NCI-H2029 (cell line): ENCODE measurements at places on chromosomes 12 and 14.

- DNase-seq = no peak
These were observed 70.0 kb downstream of the FLRT2 start for GRCh38 chr14:85599939-85600338.

DNA sequence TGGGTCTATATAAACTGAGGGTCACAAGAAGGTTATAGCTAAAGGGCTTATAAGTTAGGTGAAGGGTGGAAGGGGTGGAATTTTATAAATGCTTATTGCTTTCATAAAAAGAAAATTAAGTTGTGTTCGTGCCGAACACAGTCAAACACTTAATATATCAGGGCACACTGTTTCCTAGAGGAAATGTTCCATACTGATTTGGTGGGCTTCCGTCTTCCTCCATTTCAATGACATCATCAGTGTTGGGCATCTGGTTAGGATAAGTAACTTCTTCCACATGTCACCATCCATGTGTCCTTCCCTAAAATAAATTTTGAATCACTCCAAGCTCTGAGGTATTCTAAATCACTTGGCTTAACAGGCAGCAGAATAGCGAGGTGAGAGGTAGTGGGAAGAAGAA is 466.4 kb downstream of the MED13L start:
- no peak for DNase-seq

- no peak for DNase-seq
These were observed 64.3 kb downstream of the COCH start for GRCh38 chr14:30938617-30939016.

GRCh38 chr12:67942724-67943123 is 46.5 kb upstream of the IFNG-AS1 start:
- DNase-seq = no peak

DNA sequence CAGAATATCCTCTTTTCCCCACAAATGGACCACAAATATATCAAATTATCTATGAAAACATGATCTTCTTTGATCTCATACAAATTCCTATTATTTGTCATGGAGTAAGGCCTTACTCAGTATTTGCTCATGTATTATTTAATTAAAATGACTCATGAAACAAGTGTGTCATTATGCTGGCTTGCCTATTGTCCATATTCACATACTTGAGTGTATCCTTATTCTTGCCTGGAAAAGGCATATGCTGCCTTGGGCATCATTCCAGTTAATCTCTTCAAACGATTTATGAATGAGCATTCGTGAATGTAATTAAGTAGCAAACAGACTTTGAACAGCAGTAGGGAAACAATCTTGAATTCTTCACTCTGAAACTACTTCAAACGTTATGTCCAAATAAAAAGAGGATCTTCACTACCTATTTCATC is 22.6 kb upstream of the SNRPF start:
- DNase-seq = peak; percentile 79

DNA sequence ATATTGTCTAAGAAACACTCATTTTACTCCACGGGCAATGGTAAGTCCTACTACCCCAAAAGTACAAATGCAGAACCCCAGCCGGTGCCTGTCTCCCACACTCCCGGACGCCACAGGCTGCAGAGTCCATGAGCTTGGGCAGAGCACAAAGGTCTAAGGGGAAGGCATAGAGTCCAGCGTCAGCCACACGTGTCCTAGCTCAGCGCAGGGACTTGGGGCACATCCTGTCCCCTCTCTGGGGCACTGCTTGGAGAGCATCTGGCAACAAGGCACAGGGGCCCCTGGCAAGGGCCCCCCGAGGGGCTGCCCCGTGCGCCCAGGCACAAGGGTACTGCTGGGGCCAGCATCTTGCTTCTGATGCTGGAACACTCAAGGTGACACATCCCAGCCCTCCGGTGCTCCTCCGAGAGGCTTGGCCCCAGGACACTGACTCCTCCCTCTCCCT is 58.4 kb downstream of the BCL11B start:
- no peak for DNase-seq

GRCh38 chr12:115382681-115383080 is 698.7 kb upstream of the TBX3 start:
- no peak for DNase-seq

DNA sequence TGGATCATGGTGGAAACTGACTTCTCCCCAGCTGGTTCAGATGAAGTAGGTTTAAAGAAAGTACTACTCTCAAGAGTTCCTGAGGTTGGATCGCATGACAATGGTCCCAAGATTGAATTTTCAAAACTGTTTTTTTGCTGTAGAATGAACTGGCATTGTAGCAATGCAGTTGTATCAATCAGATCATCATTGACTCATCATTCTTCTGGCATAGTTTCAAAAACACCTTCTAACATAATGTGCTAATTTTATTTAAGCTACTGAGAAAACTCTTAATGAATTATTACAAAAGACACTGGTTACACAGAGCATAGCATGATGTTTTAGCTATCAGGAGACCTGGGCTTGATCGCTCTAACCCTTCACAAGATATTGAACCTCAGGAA is 384.5 kb upstream of the DCN start:
- no peak for DNase-seq

GRCh38 chr12:44036875-44037443 is 201.1 kb downstream of the TMEM117 start:
- no peak for DNase-seq

DNA sequence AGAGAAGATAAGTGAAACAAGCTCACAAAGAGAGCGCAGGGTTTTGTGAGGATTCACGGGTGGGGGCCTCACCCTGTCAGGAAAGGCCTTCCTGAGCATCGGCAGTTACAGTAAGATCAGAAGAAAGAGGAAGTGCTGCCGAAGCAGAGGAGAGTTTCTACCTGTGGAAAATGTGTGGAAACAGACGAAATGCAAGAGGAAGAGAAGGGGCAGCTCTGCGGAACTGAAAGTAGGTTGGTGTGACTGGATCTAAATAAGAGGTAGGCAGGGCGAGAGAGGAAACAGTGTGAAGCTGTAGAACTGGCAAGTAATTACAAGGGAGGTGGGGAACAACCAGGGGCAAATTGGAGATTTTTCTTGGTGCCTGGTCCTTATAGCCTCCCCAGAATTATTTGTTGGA is 2.6 kb downstream of the GPR68 start:
- no peak for DNase-seq

DNA sequence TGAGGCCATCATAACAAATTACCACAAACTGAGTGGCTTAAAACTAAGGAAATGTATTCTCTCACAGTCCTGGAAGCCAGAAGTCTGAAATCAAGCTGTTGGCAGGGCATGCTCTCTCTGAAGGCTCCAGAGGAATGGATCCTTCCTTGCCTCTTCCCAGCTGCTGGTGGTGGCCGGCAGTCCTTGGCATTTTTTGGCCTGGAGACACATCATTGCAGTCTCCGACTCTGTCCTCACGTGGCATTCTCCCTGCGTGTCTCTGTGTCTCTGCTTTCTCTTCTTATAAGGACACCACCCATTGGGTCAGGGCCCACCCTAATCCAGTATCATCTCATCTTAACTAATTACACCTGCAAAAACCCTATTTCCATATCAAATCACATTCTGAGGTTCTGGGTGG is 206.1 kb downstream of the SLC41A2 start:
- no peak for DNase-seq

DNA sequence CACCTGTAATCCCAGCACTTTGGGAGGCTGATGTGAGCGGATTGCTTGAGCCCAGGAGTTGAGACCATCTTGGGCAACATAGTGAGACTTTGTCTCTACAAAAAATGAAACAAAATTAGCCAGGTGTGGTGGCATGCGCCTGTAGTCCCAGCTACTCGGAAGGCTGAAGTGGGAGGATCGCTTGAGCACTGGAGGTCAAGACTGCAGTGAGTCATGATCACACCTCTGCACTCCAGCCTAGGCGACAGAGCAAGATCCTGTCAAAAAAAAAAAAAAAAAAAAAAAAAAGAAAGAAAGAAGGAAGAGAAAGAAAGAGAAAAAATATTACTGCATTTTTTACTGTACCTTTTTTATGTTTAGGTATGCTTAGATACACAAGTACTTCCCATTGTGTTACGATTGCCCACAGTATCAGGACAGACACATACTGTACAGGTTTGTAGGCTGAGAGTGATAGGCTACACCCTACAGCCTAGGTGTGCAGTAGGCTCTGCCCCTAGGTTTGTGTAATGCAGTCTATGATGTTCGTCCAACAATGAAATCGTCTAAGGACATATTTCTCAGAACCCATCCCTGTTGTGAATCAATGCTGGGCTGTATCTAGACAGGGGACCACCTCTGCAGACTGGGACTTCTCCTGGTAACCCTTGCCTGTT is 160.4 kb upstream of the PWP1 start:
- no peak for DNase-seq

DNA sequence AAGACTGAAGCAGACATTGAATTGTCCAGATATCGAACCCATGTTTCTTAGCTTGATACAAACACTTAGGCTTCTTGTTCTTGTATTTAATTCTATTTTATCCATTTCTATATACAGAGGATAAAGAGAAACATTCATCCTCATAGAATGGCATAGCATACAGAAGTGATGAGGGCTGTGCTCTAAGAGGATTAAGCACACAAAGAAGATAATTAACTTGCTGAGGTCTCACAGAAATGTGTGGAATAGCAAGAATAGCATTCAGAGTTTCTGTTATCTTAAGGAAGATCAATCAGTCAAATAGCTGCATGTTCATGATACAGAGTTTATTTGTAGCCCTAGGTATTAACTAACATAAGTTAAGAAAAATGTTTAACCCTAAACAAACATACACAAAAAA is 27.3 kb upstream of the STRAP start:
- no peak for DNase-seq

- DNase-seq = no peak
These were observed 231.5 kb downstream of the MSRB3 start for GRCh38 chr12:65510007-65510406.

- no peak for DNase-seq
These were observed 903.1 kb downstream of the BCL11B start for GRCh38 chr14:98368916-98369315.

GRCh38 chr12:54437243-54437642 is 18.2 kb upstream of the ITGA5 start:
- DNase-seq = no peak

DNA sequence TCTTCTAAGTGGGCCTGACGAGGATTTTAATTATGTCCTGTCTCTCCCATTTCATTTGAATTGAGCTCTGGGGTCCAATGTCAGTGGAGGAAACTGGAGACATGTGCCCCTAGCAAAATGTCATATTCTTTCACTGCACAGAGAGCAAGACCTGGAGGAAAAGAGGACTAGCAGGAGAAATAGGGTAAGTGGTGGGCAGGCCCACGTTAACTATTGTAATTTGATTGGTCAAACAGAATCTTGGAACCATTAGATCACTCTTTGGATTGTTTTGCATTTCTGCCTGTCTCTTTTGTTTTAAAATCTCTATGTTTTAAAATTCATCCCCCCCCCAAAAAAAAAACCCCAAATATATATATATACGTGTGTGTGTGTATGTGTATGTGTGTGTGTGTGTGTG is 113.9 kb upstream of the PELI2 start:
- DNase-seq = no peak

- DNase-seq = no peak
These were observed 301.6 kb downstream of the AKAP6 start for GRCh38 chr14:32630701-32631100.

DNA sequence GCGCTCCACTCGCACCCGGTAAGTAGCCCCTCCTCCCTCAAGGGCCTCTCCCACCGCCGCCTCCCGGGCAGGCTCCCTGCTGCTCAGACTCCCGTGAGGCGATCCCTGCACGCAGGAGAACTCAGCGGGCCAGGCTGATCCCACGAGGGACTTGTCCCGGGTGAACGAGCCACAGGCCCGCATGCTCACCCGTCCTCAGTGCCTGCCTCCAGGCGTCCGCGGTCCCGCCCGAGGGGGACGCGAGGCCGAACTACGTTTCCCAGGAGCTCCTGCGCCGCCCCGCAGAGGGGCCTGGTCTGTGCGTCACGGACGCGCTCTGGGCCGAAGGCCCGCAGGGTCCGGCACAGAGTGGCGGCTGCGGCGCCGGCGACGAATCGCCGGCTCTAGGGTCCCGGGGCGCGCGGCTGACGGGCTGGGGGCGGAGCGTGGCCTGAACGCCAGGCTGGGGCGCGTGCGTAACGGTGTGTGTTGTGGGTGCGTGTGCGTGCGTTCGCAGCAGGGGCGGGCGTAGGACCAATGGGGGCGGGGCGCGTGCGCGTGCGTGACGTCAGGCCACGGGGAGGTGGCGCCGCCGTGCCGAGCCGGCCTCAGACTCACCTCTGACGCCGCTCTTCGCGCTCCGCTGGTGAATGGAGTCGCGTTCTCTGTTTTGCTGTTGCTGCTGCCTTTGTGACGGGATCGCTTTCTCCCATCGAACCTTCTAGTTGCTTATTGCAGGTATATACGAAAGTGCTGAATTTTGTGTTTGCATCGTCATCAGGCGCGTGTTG is at the start of the genes ZNF10 and ZNF891:
ZNF10 (plus strand) TSS at position 590 of the 770 bp plus-strand sequence. CDS start 13,866 bp downstream, outside the sequence.
ZNF891 (minus strand) TSS at position 237 of the 770 bp plus-strand sequence. CDS start 8,356 bp downstream, outside the sequence.
- peak; percentile 93 for DNase-seq

DNA sequence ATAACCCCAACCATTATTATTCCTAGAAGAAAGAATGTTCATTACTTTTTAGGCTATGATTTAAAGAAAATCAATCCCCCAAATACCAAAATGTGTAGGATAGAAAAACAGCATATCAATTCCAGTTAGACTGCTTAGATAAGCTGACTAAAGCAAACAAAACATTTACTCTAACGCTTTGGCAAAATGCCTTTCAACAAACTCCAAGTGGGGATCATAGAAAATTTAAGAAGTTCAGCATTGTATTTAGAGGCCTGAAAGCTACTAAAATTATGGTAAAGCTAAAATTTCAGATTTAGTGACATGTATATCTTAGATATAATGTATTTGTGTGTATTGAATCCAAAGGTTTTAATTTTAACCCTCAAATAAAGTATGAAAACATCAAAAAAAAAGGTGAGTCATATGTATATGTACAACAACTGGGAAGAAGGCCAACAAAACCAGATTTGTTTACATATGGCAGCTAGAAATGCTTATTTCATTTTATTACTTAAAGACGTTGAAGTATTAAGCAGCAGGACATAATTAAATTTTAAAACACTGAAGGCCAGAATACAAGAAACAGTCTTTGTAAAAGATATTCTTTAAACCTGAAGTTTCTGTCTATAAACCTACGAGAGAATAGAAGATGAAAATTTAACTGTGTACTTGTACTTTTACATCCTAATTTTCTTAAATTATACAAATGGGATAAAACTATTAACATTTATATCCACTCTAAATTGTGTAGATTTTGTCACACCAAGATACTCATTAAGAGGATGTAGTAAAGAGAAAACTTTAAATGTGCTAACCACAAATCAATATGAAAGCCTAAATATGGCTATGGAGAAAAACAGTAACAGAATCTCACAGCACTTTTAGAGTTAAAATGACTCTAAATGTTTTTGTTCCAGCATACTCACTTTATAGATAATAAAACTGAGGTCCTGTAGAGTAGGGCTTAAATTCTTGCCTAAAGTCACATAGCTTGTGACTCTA is 71.4 kb downstream of the SLC41A2 start:
- no peak for DNase-seq

DNA sequence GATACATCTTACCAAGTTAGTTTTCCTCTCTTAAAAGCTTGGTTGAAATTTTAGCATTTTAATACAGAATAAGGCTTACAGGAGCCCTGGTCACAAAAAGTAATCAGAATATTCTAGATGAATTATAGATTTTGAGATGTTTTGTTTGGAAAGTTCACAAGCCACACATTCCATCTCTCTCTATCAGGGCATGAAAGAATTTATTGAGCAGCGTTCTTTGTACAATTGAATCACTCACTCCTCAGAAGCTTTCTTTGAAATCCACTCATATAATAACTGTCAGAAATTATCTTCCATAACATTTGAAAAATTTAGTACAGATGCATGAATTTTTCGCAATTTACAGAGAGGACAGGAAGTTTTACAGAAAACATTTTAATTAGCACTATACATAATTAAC is 938.6 kb upstream of the MDGA2 start:
- DNase-seq = no peak
